ENCODE measurements at places on chromosomes 3 and 15.
A peak's percentile ranks its signal among the peaks of the same experiment; 100 is the strongest.

DNA sequence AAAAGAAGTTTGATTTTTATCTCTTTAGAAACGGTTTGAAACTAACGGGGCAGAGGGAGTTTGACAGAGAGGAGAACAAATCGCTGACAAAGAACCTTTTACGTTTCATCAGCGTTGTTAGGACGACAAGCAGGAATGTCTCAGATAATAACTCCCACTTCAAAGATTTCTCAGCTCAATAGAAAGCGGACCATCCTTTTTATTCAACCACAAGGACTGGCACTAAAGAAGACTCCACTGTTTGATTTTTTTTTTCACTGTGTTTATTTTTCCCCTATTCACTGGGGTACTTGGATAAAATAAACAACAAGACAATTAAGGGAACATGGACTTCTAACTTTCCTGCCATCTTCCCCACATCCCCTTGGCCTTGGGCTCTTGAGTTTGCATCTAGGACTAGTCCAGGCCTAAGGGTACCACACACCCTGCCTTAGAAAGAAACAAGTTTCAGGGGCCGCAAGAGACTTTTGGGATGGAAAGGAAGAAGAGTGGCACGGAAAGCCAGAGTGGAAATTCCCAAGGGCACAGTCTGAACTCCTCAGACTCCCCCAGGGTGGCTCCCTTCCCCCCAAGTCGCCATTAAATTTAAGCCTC is 19.0 kb downstream of the ZIC4 start:
- DNase-seq = no peak

- DNase-seq = no peak
Observed at GRCh38 chr3:102536456-102536855, 101.6 kb downstream of the ZPLD1 start.

DNA sequence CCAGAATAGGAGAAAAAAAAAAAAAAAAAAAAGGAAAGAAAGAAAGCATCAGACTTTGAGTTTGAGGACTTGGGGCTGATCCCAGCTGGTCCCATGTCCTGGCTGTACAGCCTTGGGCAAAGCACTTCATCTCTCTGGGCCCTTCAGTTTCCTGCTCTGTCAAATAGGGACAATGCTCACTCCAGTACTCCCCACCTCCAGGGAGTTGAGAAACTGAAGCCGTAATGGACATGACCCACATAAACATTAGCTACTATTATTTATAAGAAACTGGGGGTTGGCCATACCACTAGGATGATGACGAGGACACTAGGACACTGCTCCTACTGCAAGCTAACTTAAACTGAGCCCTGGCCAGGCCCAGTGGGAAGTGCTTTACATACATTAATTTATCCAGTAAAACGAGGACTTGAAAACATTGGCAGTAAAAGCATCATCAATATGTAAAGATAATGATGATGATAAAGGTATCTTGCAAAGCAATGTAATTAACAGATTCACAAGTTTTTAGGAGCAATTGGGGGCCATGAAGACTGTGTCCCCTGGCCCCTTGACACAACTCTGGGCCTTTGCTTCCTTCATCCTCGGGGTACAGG is 22.9 kb upstream of the SMAD6 start:
- DNase-seq = no peak

- DNase-seq = no peak
Observed at GRCh38 chr15:100667405-100668347, 65.3 kb downstream of the ASB7 start.

DNA sequence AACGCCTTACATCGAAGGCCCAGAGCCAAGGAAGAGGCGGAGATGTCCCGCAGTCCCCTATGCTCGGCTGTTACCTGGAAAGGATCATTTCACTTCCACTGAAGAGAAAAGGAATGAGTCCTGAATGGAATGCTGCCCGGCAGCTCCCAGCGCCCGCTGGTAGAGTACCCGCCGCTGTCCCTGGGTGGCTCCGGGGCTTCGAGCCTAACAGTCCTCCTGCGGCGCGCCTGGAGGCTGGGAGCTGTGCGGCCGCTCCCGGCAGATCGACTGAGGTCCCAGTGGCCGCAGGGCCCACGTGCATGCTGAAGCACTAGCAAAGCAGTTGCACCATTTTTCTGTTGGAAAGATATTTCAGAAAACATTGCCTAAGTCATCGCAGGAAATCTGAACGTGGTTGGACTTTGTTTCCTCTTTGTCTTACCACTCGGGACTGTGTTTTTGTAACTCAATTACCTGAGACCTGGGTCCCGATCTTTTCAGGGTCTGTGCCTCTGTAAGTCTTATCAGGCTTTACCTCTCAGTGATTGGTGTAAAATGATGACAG is 984 bp downstream of the RNU6-1 start:
- DNase-seq = peak; percentile 12

GRCh38 chr3:9976721-9977709 is 9.6 kb downstream of the EMC3 start:
- no peak for DNase-seq

DNA sequence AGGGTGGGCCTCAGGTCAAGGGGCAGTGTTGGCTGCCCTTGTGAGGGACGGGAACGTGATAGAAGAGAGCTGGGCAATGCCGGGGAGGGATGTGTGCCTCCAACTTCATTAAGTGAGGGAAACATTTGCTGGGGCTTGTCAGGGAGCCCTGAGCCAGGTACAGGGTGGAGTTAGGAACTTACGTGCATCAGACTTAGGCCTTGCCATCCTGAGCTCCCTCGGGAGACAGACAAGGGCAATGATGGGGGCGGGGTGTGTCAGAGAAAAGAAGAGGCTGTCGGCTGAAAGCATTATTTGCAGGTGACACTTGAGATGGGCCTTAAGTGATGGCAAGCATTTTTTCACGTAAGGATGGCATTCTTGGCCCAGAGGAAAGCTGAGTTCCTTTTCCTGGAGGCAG is 1.6 kb downstream of the FAM131A start:
- DNase-seq = no peak

GRCh38 chr3:172007065-172007370 is 32.4 kb upstream of the FNDC3B start:
- no peak for DNase-seq

GRCh38 chr3:134378818-134379217 is 4.6 kb upstream of the AMOTL2 start:
- no peak for DNase-seq

DNA sequence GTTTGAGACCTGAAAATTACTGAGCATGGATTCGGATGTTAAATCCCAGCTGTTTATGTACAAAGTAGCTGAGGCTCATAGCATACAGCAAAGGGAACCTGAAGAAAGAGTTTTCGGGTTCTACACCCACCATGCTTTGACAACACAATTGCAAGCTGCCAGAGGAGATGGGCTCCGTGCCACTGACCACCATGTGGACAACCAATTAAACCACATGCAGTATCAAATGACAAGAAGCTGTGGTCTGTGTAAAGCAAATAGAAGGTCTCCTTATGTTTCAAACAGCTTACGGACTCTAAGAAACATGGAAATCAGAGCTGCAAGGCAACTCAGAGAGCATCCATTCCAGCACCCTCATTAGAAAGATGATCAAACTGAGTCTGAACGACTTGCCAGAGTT is 12.9 kb downstream of the GABRB3 start:
- DNase-seq = no peak

GRCh38 chr3:9122732-9123364 is 126.6 kb downstream of the SRGAP3 start:
- no peak for DNase-seq

GRCh38 chr15:71312731-71313460 is 197.6 kb downstream of the THSD4 start:
- no peak for DNase-seq

DNA sequence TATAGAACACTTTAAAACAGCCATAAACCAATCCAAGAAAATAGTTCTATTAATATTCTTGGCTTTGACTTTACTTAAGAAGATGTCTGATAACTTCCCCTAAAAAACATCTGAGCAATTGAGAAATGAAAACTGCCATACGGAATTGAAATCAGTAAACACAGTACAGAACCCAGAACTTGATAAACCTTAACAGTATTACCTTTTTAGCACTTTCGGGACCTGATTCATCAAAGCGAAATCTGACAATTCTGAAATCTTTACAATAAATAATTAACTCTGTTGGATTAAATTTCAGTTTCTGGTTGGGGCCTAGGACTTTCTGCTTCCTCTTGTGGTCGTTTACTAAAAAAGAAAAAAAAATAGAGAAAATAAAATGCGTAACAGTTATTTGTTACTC is 17.3 kb downstream of the MTMR10 start:
- DNase-seq = no peak

DNA sequence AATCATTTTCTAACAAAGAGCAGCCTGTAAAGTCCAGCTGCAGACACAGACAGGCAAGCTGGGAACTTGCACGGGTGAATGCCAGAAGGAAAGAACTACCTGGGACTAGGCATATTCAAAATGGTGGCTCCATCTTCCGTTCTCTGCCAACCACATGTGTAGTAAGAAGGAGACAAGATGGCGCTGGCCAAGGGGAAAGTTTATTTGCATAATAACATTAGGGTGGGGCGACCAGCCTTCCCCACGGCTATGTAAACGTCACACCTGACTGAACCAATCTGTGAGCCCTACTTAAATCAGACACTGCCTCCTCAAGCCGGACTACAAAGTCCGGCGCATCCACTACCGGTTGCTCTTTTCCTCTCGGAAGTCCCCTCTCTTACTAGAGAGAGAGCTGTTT is 130.8 kb downstream of the SNRK start:
- DNase-seq = no peak

GRCh38 chr3:39808467-39809180 is 785 bp upstream of the MYRIP start:
- no peak for DNase-seq

DNA sequence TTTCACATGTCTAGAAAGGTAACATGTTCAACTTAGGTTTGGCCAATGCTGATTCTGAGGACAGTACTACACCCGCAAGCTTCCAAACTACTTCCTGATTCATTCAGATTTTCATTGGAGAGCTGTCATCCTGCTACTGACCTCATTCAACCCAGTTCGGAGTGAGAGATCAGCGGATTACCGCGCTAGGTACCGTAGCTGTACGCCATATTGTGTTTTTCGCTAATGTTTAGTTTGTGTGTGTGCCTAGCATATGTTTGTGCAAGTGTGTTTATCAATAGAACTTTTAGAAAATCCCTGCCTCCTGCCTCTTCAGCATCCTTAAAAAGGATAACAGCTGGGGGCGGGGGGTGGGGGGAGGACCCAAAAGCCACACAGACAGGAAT is 1.1 kb downstream of the ZBTB20 start:
- peak; percentile 55 for DNase-seq

GRCh38 chr3:53818221-53819162 is 27.7 kb downstream of the CHDH start:
- DNase-seq = no peak

GRCh38 chr15:62520887-62521286 is 355.8 kb upstream of the C2CD4B start:
- DNase-seq = no peak

DNA sequence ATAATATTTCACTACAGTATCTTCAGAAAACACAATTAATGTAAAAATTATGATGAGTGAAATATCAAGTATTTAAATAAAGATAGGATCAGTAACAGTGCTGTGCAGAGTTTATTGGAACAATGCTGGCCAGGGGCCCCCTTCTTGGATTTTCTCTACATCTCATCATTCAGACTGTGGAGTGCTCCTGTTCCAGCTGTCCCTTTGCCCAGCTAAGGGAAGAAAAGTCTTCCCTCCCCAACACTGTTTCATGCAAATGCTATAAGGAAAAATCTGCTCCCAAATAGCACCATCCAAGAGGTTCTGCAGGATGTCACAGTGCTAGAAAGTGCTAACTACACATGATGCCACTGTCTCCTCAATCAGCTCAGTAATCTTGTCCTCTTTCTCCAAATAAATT is 64.5 kb downstream of the RPL39L start:
- DNase-seq = no peak

DNA sequence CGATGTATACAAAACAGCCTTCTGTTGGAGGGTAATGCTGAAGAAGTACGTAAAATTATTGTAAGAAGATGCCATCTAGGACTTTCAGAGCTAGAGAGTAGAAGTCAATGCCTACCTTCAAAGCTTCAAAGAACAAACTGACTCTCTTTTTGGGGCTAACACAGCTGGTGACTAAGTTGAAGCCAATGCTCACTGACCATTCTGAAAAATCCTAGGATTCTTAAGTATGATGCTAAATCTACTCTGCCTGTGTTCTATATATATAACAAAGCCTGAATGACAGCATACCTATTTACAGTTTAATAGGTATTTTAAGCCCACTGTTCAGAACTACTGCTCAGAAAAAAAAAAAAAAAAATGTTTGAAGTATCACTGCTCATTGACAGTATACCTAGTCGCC is 18.9 kb downstream of the ADPGK start:
- DNase-seq = no peak

- no peak for DNase-seq
Observed at GRCh38 chr3:17742880-17743657, 638 bp upstream of the TBC1D5 start.

GRCh38 chr3:31275583-31275982 is 257.1 kb upstream of the STT3B start:
- no peak for DNase-seq

DNA sequence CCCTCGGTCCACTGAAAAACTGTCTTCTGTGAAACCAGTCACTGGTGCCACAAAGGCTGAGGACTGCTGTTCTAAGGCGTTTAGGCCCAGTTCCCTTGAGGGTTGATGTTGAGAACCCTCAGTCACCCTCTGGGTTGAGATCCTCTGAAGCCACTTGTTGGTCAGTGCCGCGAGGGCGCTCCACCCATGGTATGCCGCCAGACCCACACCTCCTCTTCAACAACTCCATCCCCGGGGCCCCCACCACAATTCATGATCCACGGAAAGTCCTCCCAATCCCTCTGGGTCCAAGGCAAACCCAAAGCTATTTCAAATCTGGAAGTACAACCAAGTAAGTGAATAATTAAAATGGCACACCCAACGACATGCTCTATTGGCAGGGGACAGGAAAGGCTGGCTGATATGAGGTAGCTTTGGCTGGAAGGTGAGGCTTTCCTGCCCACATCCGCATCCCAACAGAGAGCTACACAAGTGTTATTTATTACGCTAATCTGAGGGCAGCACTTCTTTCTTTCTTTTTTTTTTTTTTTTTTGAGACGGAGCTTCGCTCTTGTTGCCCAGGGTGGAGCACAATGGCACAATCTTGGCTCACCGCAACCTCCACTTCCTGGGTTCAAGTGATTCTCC is 58.1 kb downstream of the XXYLT1 start:
- no peak for DNase-seq

DNA sequence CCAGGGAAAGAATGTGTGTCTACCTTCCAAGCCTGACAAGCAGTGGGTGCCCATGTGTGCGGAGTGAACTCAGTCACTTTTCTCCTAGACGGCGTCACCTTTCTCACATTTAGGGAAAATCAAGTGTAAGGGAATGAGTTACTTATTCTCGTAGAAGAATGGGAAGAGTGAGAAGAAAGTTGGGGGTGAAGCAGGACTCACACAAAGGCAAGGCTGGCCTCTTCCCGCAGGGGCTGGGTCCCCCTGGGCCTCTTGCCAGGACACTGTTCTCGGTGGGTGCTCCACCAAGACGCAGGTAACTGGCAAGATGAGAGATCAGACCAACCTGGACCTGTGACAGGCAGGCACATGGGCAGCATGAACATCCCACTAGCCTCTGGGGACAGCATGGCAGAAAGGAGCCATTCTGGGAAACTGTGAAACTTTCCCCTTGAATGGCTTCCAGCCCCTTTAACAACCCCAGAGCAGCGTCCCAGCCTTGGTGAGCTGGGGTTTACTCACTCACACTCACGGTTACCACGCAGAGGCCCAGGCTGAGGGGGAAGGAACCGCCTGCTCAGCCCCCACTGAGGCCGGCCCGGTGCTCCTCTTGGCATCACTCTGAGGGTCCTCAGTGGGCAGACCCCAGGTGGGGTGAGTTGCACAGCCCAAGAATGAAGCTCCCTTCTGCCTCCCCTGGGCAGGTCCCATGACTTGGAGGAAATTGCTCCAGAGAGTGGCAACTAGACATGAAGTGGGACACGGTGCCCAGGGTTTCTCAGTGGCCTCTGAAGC is 15.0 kb upstream of the SRP14 start:
- peak; percentile 37 for DNase-seq

Measured in CD4-positive, alpha-beta T cell treated with Interleukin-6 for 4 hours (primary cell).